GM23338 (cell line): ENCODE measurements at places on chromosomes 3 and 15. TPM values are rescaled to one million over a fixed set of nuclear protein-coding genes. Genes with fewer than 3 reads are reported as not detected.

GRCh38 chr3:106560451-106560966 lies 691.7 kb upstream of the CBLB start:
- DNase-seq, result no peak

GRCh38 chr3:74066456-74066855 lies 441.7 kb upstream of the PDZRN3 start:
- DNase-seq, result peak; percentile 51

CELF6 gene
- 0.14 TPM in 1 of 2 replicates, not detected in the other for total RNA-seq

DNA sequence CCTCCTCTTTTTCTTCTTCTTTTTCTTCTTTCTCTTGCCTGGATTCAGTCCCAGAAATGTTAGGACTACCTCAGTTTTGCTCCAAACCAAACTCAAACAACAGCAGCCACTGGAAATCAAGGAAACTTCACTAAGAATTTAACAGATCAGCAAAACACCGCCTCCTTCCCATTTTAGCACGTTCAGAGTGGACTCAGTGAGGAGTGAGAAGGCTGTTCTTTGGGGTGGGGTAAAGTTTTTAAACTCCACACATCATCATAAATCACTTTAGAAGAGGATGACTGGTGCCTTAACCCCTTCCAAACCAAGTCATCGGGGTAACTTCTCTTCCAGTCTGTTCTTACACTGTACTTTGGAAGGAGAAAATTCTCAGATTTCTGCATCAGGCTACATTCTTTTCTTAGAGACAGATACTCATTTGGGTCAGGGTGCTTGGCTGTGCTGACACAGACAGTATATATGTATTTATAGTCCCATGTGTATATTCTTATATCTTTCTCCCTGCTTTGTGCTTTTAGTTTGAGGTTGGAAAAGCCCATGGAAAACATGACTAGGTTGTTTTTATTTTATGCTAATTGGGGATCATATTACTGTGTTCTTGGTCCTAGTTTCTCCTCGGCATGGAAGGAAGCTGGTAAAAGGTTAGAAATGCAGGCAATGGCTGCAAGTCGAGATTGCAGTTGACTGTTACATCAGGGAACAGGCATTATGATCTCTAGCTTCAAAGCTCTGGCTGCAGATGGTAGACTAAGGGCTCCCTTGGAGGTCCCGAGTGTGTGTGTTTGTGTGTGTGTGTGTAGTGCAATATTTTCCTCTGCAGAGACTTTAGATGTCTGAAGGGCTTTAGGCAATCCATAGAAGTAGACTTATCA lies at the start of gene CCDC80:
Gene CCDC80 (minus strand): TSS at position 214 of the 872 bp plus-strand sequence. CDS start 1,238 bp downstream, outside the sequence.
- peak; percentile 44 for DNase-seq

GRCh38 chr3:113339616-113340244 lies 101.6 kb downstream of the CFAP44 start:
- DNase-seq, result peak; percentile 71

RYR3 gene
- 0.97 and 1.2 TPM in 2 replicates for total RNA-seq

- DNase-seq, result no peak
Measured at GRCh38 chr3:152905631-152906030, 70.7 kb downstream of the P2RY1 start.
